ENCODE measurements at places on chromosomes 13 and 19. TPM values are rescaled to one million over a fixed set of nuclear protein-coding genes. Genes with fewer than 3 reads are reported as not detected.
A peak's percentile ranks its signal among the peaks of the same experiment; 100 is the strongest.

The EFNA2 gene
- total RNA-seq, result not detected

DNA sequence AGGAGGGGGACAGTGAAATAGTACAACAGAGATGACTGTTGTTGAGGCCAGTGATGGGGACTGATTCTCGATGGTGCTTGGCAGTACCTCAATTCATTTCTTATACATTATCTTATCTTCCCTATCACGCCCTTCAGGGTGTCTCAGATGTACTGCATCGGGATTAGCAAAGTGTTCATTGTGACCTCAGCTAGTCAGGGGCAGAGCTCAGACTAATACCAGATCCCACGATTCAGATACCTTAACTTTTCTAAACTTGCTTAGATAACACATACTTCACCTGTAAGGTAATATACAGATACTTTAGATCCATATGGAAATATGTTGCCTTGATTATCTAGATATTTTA, 720.6 kb downstream of the EFNB2 start:
- no peak for DNase-seq
- no peaks in the 10 kb centered on the region for H3K4me1 ChIP-seq
- no peak overlapping the region for H3K4me3 ChIP-seq
- no peak overlapping the region for H3K27ac ChIP-seq
- H3K36me3 ChIP-seq, result no peaks in the 10 kb centered on the region

The OR10H1 gene
- total RNA-seq, result 0.08 TPM

DNA sequence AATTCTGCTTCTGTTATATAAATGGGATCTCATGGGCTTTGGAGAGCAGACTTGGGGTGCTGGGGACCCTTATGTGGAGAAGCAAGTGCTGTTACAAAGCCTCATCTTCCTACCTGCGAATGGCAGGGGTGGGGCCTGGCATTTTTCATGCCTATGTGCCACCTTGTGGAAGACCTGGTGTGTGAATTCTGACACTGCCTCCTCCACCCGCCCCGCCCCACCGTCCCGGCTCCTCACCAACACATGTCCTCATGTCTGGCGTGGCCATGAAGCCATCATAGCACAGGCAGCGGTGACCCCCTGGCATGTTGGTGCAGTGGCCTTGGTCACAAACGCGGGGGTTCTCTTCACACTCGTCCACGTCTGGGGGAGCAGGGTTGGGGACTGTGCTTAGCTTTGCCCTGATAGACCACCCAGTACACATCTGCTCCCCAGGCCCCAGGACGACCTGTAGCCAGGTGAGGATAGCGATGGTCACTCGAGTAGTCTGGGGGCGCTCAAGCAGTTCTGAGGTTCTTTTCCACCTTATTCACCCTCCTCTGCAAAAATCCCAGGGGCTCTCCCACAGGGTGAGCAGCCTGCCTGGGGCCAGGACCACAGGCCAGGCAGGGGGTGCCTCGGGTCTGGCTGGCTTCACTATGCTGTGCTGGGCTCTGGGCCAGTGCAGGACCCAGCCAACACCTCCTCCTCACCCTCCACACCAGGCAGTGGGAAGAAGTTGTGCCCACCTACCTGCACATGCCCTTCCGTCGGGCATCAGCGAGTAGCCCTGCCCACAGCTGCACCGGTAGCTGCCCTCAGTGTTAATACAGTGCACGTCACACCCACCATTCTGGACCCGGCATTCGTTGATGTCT, 32.7 kb downstream of the FBN3 start:
- DNase-seq, result no peak
- H3K4me3 ChIP-seq, result no peak overlapping the region
- no peak overlapping the region for H3K27ac ChIP-seq
- no peaks in the 10 kb centered on the region for H3K27me3 ChIP-seq

DNA sequence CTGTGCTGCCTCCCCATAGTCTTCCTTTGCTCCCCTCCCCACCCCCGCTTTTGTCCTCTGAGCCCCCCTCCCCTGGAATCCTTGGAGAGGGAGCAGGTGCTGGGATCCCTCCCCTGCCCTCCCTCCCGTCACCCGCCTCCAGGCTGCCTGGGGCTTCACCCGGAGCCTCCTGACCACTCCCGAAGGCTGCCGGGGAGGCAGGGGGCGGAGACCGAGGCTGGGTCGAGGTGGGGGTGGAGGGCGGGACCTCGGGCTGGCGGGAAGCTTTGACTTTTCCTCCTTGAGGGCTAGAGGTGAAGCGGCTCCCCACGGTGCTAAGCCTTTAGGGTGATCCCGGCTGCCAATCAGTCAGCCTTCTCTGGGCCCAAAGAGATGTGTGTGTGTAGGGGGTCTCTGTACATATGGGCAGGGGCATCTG, 1.5 kb downstream of the KMT5C start:
- peak overlapping the region; percentile 71 for H3K4me3 ChIP-seq
- peaks cover 4% of the 10 kb centered on the region for H3K27me3 ChIP-seq
- no peak overlapping the region for H3K27ac ChIP-seq
- peak; percentile 47 for DNase-seq
- peaks cover 32% of the 10 kb centered on the region for H3K4me1 ChIP-seq

GRCh38 chr13:39462428-39462827, 140.6 kb downstream of the LHFPL6 start:
- peaks cover 6% of the 10 kb centered on the region for H3K27me3 ChIP-seq
- DNase-seq, result no peak
- no peaks in the 10 kb centered on the region for H3K36me3 ChIP-seq
- no peak overlapping the region for H3K27ac ChIP-seq
- no peak overlapping the region for H3K4me3 ChIP-seq

- peaks cover 71% of the 10 kb centered on the region for H3K36me3 ChIP-seq
- H3K4me3 ChIP-seq, result no peak overlapping the region
- no peak for DNase-seq
- H3K4me1 ChIP-seq, result peaks cover 16% of the 10 kb centered on the region
- H3K27ac ChIP-seq, result no peak overlapping the region
Measured at GRCh38 chr19:50008532-50008931, 16.6 kb downstream of the VRK3 start.

- no peak overlapping the region for H3K27ac ChIP-seq
- no peak for DNase-seq
- no peak overlapping the region for H3K4me3 ChIP-seq
- H3K36me3 ChIP-seq, result no peaks in the 10 kb centered on the region
- H3K27me3 ChIP-seq, result no peaks in the 10 kb centered on the region
Measured at GRCh38 chr13:39062004-39062403, 23.7 kb downstream of the NHLRC3 start.

The ZNF615 gene
- 9.2 TPM for total RNA-seq

The UBE2L5 gene
- total RNA-seq, result 0.11 TPM

GRCh38 chr13:27005556-27005955, 166.1 kb downstream of the USP12 start:
- no peaks in the 10 kb centered on the region for H3K36me3 ChIP-seq
- H3K4me1 ChIP-seq, result peaks cover 3% of the 10 kb centered on the region
- peaks cover 29% of the 10 kb centered on the region for H3K27me3 ChIP-seq
- H3K27ac ChIP-seq, result no peak overlapping the region
- no peak overlapping the region for H3K4me3 ChIP-seq
- no peak for DNase-seq

The PALM gene
- not detected for total RNA-seq

The ZNF573 gene
- total RNA-seq, result 4.6 TPM

DNA sequence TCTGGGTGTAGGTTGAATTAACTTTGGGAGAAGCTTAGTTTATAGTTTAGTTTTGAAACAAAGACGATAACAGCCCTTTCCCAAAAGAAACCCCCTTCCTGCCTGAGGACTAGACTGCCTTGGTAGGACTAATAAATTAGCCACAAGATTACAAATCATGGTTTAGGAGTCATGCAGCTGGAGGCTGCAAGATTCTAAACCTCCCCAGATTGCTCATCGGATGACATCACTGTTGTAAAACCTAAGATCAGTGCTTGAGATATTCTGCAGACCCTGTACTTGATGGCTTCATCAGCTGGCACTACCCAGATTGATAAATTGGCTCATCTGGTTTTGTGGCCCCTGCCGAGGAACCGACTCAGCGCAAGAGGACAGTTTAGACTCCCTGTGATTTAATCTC, 35.9 kb upstream of the MPHOSPH8 start:
- H3K4me3 ChIP-seq, result no peak overlapping the region
- H3K27me3 ChIP-seq, result peaks cover 15% of the 10 kb centered on the region
- no peak overlapping the region for H3K27ac ChIP-seq
- H3K4me1 ChIP-seq, result peaks cover 6% of the 10 kb centered on the region

DNA sequence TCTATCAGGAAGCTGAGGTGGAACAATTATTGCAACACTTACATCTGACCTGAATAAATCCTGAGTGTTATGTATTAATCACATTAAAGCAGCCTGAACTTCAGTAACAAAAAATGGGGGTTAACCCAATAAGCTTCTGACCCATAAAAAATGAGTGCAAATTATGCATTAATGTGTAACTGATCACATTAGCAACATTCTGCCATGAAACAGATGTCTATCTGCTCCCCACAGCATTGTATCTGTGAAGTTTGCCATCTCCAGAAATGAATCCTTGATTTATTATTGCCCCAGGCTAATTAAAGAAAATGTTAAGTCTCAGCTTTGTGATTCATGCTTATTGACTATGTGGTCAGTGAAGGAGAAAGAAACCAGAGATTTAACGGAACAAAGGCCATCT, 304.9 kb downstream of the PCDH20 start:
- no peaks in the 10 kb centered on the region for H3K4me1 ChIP-seq
- no peaks in the 10 kb centered on the region for H3K36me3 ChIP-seq
- DNase-seq, result no peak
- H3K4me3 ChIP-seq, result no peak overlapping the region
- H3K27me3 ChIP-seq, result no peaks in the 10 kb centered on the region

GRCh38 chr13:50123002-50123401, 107.8 kb downstream of the KCNRG start:
- peaks cover 3% of the 10 kb centered on the region for H3K27me3 ChIP-seq
- peak overlapping the region; percentile 90 for H3K4me3 ChIP-seq
- no peak for DNase-seq
- peak overlapping the region; percentile 88 for H3K27ac ChIP-seq
- H3K36me3 ChIP-seq, result no peaks in the 10 kb centered on the region

DNA sequence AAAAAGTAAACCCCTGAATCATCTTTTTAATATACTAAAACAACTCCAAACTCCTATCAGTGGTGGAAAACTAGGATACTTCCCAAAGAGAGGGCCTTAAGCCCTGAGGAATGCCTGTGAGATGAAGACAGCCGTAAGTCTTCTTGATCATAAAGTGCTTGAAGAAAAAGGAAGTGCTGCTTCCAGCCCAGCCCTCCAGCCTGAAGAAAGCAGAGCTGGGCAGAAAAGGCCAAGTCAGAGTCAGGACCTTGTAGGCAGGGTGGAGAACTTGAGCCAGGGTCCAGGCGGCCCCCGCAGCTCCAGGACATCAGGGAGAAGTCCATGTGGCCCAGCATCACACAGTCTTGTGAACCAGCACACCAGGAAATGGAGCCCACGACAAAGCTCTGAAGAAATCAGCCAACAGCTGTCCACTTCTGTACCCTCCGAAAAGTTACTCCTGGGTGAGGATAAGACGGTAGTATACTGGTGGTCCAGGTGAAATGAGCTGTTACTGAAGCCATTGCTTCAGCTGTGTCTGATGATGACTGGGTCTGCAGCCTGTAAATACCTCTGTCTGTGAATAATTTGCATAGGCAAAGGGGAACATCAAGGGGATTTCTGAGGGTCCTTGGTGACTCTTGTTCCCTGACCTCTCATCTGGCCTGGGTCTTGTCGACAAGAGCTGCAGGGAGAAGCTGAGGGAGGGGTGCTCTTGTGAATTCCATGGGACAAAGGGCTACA, 18.7 kb upstream of the CRYL1 start:
- no peaks in the 10 kb centered on the region for H3K27me3 ChIP-seq
- no peak overlapping the region for H3K4me3 ChIP-seq
- no peak overlapping the region for H3K27ac ChIP-seq

Data from CD4-positive, alpha-beta T cell (primary cell).